ENCODE measurements at places on chromosomes 3 and 15.

GRCh38 chr3:38124324-38125122, 12.4 kb downstream of the ACAA1 start:
- DNase-seq: no peak

DNA sequence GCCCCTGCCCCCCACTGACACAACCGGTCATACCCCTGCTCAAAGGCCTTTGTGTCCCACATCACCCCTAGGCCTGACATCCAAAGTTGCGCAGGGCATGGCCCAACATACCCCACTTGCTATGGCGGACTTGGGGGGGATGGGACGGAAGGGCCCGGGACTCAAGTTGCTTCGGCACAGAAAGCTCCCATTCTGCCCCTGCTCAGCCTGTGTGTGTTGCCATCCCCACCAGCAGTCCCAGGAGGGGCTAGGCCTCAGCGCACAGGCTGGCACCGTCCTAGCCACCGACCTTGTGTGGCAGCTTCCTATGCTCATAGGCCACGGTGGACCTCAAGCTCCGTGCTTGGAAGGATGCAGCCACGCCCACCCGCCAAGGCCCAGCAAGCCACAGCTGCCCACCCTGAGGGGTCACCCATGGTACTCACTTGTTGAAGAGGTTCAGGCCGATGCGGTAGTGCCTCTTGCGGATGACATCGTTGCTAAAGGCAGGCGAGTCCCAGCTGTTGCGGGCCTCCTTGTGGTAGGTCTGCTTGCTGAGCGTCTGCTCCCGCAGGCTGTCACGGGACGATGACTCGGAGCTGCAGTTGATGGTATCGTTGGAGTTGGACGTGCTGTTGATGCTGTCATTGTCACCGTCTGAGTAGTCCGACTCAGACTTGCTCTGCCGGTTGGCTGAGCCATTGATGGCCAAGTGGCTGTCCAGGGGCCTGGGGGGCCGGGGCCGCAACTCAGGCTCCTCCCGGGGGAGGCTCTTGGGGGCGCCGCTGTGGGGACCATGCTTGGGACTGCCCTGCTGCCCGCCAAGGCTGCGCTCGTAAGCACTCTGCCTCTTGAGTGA, 93.9 kb upstream of the RPL32 start:
- no peak for DNase-seq

DNA sequence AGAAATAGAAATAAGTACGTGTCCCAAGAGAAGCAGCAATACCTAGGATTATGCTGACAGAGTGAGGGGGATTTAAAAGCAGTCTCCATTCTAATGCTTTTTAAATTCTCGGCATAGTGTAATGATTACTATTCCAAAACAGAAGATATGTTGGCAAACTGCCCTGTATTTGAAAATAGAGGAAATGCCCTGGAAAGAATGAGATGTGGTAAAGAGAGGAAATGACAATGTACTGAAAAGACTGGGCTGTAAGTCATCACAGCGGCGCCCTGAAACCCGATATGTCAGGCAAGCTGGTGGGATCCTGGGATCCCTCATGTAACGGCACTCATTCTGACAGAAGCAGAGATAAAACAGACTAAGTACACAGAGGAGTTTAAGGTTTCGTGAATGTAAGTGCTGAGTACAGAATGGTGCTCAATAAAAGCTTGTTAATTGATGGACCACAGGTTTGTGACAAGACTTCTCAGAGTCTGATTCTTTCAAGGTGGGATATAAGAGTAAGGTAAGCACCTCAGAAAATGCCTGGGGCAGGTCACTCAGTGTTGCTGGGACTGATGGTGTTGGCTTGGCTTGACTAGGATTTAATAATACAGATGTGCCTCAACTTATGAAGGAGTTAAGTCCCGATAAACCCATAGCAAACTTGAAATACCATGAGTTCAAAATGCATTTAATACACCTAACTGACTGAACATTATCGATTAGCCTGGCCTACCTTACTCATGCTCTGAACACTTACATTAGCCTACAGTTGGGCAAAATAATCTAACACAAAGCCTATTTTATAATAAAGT, 91.4 kb downstream of the NFKBIZ start:
- DNase-seq: no peak

DNA sequence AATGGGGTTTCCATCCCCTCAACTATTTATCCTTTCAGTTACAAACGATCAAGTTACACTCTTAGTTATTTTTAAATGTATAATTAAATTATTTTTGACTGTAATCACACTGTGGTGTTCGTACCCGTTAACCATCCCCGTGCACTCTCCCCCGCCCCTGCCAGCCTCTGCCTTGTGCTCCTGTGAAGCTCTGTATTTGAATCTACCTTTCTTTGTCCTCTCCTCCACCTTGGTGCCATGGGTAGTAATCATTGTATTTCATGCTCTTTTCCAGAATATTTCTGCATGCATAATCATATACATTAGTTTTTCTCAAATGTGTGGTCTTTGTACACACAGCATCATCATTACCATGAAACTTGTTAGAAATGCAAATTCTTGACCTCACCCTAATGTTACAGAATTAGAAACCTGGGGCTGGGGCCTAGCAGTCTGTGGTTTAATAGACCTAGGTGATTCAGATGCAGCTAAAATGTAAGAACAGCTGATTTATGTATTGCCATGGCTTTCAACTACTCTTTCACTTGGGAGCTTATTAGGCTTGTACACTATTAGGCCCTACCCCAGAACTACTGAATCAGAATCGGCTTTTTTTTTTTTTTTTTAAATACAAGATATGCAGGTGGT, 91.5 kb downstream of the STT3B start:
- DNase-seq: no peak

DNA sequence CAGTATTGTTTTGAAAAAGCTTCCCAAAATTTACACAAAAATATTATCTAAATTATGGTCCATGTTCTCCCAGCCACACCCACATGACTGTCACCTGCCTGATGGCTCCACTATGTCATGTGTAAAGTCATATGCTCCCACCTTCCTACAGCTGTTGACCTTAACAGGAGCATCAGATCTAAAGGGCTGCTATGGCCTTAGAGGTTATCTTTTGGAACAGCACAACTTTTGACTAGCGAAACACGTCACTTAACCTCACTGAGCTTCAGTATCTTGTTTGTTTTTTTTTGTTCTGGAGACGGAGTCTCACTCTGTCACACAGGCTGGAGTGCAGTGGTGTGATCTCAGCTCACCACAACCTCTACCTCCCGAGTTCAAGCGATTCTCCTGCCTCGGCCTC, 64.4 kb downstream of the PRKAR2A start:
- no peak for DNase-seq

- no peak for DNase-seq
These were observed 340.3 kb upstream of the RBMS3 start for GRCh38 chr3:28940530-28940929.

DNA sequence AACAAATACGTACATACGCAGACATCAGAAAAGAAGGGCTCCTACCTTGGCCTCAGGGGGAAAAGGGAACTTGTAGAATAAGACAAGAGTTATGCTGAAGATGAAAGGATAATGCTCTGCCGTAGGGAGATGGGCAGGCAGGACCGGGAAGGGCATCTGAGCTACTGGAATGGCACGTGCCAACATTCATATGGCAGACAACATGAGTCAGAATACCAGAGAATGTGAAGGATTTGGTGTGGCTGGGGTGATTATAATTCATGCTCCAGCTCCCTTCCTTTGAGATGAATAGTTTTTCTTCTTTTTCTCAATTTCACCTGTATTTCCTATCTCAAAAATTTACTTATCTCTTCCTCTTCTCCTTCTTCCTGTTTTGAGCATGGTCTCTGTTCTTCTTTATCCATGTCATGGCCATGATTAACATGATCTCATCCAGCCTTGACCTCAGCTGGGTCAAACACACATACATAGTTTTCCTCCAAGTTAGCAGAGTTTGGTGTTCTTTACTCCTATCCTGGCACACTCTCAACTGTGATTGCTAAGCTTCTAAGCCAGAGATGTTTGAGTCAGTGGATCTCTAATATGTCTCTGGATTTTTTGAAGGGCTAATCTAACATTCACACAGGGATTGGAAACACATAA, 507.0 kb downstream of the FOXP1 start:
- DNase-seq: no peak

DNA sequence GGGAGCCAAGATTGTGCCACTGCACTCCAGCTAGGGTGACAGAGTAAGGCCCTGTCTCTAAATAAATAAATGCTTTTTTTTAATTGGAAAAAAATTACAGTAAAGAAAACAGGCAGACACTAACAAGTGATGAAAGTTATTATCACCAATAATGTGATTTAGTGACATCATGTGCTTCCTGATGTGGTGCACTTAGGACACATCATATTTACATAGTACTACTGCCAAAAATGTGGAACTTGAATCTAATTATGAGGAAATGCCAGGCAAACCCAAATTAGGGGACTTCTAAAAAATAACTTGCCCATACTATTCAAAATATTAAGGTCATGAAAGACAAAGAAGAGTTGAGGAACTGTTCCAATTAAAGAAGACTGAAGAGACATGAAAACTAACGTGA, 30.8 kb downstream of the MAP4 start:
- no peak for DNase-seq

- DNase-seq: no peak
These were observed 18.1 kb downstream of the CRABP1 start for GRCh38 chr15:78358102-78358870.

GRCh38 chr3:156093964-156094363, 26.4 kb upstream of the KCNAB1 start:
- no peak for DNase-seq

- no peak for DNase-seq
These were observed 53.2 kb downstream of the FBN1 start for GRCh38 chr15:48592221-48592731.

Measured in NCI-H774 (cell line).